ENCODE measurements at places on chromosomes 6 and 20.

- no peak for DNase-seq
These were observed 5.3 kb upstream of the SCUBE3 start for GRCh38 chr6:35208419-35208818.

GRCh38 chr20:61253264-61253639 lies 1.2 kb downstream of the CDH4 start:
- DNase-seq = peak; percentile 24

DNA sequence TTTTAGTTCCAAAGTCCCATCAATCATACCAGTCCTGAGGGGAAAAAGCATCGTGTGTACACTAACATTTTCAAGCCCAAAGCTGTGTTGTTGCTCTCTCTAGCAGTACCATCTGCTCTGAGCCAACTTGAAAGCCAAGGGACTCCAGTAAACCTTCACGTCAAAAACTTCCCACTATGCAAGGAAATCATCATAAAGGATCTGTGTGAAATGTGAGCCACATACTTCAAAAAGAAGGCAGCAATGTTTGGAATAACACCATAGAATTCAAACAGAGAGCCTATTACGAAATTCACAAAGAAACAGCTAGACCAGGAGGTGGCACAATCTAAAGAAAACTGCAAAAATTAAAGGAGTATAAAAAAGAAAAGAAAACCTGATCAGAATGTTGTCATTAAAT lies 399.8 kb upstream of the EPHA7 start:
- no peak for DNase-seq

GRCh38 chr6:7267466-7268091 lies 45.4 kb downstream of the SSR1 start:
- DNase-seq = peak; percentile 53

GRCh38 chr20:21437816-21438215 lies 40.5 kb upstream of the NKX2-4 start:
- DNase-seq = no peak

DNA sequence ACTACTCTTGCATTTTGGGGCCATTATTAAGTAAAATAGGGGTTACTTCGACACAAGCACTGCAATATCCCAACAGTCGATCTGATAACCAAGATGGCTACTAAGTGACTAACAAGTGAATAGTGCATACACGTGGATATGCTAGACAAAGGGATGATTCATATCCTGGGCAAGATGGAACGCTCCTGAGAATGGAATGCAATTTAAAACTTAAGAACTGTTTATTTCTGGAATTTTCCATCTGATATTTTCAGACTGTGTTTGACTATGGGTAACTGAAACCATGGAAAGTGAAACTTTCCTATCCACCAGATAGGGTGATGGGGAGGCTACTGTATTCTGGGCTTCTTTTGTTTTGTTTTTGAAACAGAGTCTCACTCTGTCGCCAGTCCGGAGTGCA lies 66.5 kb downstream of the ILRUN start:
- DNase-seq = no peak

GRCh38 chr6:162364488-162364887 lies 363.1 kb downstream of the PRKN start:
- DNase-seq = no peak

GRCh38 chr6:166411721-166412151 lies 29.0 kb upstream of the MPC1 start:
- no peak for DNase-seq

DNA sequence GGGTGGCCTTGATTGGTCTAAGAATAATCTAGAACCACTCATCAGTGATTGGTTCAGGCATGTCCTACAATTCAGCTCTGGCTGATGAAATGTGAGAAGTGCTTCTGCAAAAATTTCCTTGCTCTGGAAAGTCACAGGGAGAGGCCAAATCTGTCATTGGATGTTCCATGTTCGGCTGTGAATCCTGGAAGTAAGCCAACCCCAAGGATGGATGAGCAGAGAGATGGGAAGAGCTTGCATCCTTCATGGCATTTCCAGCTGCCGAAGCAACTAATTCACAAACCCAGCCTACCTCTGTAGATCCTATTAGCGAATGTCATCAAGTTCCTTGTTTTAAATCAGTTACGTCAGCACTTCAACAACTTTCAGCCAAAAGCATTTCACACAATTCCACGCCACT lies 187.2 kb upstream of the SOX4 start:
- no peak for DNase-seq

DNA sequence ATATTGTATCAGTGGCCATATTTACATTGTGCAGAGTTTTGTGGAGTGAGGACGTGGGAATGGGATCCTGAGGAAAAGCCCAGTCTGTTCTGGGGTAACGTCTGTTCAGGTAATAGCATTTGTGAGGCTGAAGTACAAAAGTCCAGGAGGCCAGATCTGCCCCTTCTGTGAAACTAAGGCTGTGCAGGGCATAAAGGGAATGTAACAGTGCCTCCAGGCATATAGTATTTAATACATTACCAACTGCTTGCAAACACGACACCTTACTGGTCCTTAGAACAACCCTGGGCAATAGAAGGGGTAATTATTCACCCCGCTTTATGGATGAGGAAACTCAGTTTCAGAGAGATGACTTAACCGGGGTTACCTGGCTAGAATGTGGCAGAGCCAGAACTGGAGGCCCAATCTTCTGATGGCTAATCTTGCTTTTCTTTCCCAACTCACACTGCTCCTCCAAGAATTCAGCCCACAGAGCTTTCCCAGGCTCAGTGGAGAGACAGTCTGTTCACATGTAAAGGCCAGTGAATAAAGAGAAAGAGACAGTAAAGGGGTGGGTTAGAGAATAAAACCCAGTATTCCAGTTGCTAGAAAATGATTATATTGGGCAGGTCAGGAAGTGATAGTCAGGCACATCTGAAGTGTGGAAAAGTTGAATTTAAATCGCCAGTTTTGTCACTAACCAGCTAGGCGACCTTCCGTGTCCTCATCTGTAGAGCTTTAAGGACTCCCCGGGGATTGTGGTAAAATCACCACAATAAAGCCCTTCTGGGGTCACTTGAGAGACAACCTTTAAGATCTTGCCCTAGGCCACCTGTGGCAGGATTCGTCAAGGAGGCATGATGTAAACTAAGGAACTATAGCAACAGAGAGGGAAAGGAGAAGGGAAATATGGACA lies 280.7 kb upstream of the CITED2 start:
- no peak for DNase-seq

- no peak for DNase-seq
These were observed 188.3 kb upstream of the GMDS start for GRCh38 chr6:2433711-2434110.

DNA sequence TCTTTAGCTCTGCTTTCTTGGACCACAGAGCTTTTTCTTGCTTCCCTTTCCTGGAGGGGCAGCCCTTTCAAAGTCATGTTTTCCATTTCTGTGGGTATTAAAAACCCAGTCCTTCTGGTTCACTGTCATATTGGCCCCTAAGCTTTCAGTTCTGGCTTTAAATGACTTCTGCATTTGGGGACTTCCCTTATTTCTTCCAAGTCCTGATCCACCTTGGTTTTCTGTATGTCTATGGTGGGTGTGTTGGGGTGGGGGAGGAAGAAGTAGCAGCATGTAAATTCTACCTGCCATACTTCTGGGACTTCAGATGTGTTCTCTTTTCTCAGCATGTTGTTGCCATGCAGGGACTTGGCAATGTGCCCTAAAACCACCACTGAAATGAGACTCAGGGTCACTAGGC lies 77.1 kb upstream of the EMILIN3 start:
- no peak for DNase-seq

DNA sequence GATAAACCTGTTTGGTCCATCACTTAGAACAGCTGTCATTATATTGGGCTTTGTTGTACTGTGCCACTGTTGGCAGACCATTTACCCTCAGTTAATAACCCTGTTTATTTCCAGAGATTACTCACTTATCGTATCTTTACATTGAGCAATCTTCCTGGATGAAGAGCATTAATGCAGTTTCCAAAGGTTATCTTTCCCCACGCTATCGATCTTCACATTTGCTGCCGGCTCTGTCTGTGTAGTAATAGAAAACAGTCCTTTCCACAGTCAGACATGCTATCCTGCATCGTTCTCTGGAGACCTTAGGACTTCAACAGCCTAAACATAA lies 27.4 kb downstream of the GHRH start:
- no peak for DNase-seq

DNA sequence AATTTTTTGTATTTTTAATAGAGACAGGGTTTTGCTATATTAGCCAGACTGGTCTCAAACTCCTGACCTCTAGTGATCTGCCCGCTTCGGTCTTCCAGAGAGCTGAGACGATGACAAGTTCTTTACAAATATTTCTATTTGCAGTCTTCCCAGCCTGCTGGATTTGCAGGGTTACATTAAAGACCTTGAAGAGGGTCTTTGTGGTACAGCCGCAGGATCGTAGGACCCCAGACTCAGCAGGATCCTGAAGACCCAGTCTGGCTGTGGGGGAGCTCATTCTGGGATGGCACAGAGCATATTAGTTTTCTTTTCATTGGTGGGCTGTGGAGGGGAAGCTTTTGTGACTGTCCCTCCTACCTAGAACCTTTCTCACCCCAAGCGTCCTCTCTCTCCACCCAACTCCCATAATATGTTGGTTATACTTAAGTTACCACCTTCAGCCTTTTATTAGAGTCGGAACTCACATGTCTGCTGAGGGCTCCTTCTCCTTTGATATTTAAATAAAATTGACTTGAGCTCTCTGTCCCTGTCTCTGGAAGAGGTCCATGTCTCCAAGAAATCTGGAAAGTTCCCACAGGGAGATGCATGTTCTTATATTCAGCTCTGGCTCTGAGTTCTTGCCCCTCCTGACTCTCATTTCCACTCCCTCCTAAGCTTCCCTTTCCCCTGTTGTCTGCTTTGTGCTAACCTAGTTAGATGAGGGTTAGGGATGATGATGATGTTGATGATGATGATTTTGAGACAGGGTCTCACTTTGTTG lies 72.0 kb downstream of the TIAM2 start:
- no peak for DNase-seq

GRCh38 chr6:43842231-43842794 lies 72.3 kb downstream of the VEGFA start:
- DNase-seq = no peak

DNA sequence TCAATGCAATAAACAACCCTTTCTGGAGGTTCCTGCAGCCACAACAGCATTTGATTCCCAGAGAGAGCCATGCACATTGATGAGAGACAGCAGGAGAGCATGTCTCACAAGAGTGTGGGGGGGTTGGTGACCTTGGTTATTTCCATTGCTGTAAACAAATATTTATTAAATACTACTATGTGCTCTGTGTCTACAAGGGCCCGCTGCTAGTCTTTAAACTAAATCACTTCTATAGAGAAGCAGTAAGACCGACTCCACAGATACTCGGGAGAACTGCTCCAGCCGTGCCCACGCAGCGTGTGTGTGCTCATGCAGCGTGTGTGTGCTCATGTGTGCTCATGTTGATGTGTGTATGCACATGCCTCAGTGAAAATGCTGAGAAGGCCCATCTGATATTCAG lies 82.7 kb upstream of the TRAF3IP2 start:
- DNase-seq = no peak

DNA sequence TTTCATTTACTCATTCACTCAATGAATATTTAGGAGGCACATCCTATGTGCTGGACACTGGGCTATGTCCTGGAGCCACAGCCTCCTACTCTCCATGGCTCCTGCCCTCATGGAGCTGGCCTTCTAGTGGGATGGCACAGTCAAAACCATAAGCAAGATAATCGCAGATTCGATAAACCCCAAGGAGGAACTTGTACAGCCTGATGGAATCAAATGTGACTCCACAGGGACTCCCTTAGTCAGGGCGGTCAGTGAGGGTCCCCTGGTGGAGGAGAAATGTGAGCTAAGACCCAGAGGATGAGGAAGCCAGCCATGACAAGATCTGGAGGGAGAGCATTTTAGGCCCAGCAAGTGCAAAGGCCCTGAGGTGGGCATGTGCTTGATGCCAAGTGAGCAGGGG lies 211.9 kb downstream of the PREX1 start:
- no peak for DNase-seq

GRCh38 chr20:45792317-45793118 lies 764 bp downstream of the DNTTIP1 start:
- no peak for DNase-seq

GRCh38 chr20:57389695-57390603 lies 1.2 kb upstream of the RBM38 start:
- no peak for DNase-seq

- no peak for DNase-seq
These were observed 51.4 kb downstream of the LRRC1 start for GRCh38 chr6:53846250-53846649.

- DNase-seq = no peak
These were observed 30.4 kb upstream of the STXBP5 start for GRCh38 chr6:147173675-147174308.

GRCh38 chr20:16397086-16397485 lies 176.2 kb downstream of the KIF16B start:
- no peak for DNase-seq

- DNase-seq = no peak
These were observed 496.6 kb upstream of the EPHA7 start for GRCh38 chr6:93915961-93916360.

- DNase-seq = no peak
These were observed 1.5 kb downstream of the RALY start for GRCh38 chr20:33995053-33995831.

DNA sequence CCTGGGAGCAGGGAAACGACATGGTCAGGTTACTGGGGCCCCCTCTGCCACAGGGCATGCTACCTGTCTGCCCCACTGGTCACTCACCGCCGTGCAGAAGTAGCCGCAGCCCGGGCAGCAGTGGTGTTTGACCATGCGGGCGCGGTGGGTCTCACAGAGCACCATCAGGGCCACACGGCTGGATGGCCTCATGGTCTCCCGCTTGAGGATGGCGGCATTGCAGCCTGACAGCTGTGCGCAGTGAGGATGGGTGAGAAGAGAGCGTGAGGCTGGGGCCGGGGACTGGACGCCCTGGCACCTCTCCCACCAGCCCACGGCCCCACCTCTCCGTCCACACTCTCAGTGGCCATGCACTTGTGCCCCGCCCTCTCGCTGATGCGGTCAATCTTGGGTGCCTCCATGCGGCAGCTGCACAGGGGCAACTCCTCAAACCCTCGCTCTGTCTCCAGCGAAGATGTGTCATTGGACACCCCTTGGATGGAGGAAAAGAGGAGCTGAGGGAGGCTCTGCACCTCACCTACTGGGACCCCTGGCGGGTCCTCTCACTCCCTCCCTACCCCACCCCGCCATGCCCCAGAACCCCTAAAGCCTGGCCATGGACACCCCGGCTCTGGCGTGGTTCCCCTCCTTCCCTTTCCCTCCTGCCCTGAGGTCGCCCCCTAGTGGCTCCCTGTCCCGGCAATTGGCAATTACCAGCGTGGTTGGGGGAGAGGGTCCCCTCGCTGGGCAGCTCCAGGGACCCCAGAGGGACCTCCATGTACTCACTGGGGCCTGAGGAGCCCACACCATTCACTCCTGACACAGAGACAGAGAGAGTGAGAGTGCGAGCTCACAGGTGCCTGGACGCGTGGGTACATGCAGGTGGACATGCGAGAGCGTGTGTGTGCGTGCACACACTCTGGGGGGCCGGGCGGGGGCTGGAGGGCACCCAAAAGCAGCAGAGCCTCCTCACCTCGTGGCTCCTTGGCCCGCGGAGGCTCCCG lies 8.9 kb downstream of the EHMT2 start:
- DNase-seq = no peak

Data from COR-L47 (cell line).